ENCODE measurements at places on chromosomes 5 and 9.

- no peak for DNase-seq
These were observed 3.4 kb upstream of the FLT4 start for GRCh38 chr5:180652771-180653170.

GRCh38 chr5:110916381-110917049, 155.0 kb upstream of the TSLP start:
- no peak for DNase-seq

DNA sequence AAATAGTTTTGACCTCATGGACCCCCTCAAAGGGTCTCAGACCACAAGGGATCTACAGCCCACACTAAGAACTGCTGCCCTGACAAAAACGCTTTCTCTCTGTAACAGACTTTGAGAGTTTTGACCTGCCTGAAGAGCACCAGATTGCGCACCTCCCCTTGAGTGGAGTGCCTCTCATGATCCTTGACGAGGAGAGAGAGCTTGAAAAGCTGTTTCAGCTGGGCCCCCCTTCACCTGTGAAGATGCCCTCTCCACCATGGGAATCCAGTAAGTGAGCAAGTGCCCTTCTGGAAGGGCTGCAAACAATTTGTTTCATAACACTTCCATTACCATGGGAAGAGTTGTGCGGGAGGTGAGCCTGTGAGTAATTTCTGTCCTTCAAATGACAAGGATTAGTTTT, 6.0 kb downstream of the PTTG1 start:
- no peak for DNase-seq

GRCh38 chr5:50667023-50667652, 701 bp downstream of the PARP8 start:
- DNase-seq: no peak

- no peak for DNase-seq
These were observed 166.4 kb downstream of the DMRT2 start for GRCh38 chr9:1216532-1216931.

- DNase-seq: no peak
These were observed 139.3 kb upstream of the IER5L start for GRCh38 chr9:129317179-129318011.

DNA sequence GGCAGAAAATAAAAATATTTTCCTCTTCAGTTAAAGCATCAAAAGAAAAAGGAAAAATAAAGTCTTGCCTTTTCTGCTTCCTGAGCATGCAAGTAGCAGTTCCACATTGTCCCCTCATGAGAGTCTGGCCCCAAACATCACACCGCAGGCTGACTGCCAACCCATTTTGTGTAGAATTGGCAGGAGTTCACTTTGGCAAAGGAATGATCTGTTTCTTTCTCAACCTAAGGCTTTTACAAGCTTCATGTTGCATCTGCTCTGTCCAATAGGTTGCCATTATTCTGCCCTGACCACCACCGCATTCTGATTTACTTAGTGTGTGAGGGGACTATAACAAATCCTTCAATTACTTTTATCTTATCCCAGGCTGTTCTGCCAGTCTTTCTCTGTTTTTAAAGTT, 249.5 kb downstream of the ISL1 start:
- DNase-seq: no peak

GRCh38 chr9:91163773-91164471, 197.8 kb downstream of the AUH start:
- no peak for DNase-seq

DNA sequence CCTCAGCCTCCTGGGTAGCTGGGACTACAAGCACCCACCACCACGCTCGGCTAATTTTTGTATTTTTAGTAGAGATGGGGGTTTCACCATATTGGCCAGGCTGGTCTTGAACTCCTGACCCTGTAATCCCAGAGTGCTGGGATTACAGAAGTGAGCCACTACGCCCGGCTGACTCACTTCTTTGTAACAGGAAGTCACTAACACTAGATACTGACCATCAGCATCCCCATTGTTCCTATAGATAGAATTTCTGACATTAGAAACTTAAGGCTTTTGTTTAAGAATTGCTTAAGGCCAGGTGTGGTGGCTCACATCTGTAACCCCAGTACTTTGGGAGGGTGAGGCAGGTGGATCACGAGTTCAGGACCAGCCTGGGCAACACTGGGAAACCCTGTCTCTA, 42.2 kb downstream of the LEAP2 start:
- no peak for DNase-seq
